ENCODE measurements at places on chromosomes 3 and 15.
A peak's percentile ranks its signal among the peaks of the same experiment; 100 is the strongest.

GRCh38 chr3:141950572-141951493 lies 74.4 kb downstream of the ATP1B3 start:
- DNase-seq, result no peak

DNA sequence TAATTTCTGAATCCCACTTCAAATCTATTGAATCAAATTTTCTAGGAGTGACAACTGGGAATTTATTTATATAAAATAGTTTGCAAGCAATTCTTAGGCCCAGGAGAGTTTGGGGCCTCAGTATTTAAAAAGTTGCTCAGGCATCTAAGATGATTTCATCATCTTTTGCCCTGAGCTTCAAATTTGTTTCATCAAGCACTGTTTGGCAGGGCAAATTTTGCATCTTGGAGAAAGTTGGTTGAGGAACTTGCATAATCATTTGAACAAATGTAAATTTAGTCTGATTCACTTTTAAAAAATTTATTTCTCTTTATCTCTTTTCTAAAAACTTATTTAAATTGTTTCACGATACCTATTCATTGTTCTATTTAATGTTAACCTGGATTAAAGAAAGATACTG lies 702.8 kb downstream of the SI start:
- DNase-seq, result no peak

GRCh38 chr15:73240866-73241499 lies 127.8 kb downstream of the HCN4 start:
- DNase-seq, result peak; percentile 80

DNA sequence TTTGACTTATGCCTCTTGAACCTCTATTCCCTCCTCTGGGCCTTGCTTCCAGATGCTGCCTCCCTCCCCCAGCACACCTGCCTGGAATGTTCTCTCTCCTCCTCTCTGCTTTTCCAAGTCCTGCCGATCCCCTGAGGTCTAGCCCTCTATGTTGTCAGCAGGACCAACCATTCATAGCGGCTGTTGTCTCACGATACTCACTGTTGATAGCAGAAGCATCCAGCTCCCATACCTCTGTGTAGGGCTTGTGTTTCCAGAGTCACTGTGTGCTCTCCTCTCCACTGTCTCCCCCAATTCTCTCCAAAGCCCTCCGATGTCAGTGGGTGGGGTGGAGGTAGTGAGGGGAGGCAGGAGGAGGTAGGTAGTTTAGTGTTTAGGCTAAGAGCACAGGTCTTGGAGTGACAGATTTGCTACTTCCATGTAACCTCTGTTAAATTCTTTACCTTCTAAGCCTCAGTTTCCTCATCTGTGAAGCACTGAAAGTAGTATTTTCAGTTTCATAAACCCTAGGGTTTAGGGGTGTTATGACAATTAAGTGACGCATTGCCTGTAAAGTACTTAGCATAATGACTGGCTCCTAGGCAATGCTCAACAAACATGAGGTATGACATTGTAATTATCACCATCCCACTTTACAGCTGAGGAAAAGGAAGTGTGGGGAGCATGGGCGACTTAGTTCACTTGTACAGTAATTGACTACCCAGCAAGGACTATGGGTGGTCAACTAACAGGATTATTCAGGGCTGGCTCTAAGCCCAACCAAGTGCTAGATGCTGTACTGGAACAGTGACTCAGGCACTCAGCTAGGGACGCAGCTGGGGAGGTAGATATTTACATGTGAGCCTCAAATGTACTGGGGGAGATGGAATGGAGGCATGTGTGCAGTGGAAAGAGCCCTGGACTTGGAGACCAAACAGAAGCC lies 122.8 kb downstream of the CACNA1D start:
- no peak for DNase-seq

DNA sequence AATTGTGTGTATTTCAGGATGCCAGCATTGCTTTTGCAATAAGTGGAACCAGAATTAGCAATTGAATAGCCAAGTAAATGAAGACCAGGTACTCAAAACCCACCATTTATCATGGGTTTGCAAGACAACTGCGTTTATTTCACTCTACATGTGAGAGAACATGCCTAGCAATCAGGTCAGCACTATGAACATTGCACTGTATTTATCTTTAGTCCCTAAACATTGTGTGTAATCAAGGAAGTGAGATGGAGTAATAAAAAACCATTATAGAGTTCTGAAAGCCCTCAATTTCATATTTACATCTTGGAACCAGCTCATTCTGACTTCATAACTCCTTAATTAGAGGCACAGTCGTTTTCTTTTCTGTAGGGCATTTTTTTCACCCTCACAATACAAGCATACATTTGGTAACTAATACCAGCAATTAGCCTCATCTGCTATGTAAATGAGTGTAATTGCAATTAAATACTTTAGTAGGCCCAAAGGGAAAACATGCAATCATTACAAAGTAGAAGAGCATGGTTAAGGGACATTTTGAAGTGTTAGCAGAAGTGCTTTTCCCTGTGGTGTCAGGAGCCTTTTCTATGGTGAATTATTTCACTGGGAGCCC lies 153.1 kb upstream of the DPH6 start:
- DNase-seq, result no peak

DNA sequence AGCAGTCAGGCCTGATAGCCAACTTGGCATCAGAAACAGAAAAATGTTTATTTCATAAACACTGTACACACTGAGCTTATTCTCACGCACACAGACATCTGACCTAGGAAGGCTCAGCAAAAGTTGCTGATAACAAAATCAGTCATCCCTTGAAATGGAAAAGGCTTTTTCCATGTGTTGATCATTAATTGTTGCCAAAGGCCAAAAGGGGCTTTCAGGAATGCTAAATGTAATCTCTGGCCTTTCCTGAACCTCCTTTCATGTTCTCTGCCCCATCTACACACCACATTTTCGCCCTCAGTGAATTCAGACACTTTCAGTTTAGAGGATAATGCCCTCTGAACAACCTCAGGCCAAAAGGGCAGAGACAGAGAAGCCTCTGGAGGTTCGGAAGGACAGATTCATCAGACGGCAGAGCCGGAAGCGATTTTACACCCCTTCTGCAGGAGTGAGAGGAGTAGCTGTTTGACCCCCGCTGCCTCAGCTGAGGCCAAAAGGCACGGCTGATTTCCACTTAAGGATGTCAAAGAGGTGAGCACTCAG lies 14.5 kb downstream of the RTP4 start:
- no peak for DNase-seq

DNA sequence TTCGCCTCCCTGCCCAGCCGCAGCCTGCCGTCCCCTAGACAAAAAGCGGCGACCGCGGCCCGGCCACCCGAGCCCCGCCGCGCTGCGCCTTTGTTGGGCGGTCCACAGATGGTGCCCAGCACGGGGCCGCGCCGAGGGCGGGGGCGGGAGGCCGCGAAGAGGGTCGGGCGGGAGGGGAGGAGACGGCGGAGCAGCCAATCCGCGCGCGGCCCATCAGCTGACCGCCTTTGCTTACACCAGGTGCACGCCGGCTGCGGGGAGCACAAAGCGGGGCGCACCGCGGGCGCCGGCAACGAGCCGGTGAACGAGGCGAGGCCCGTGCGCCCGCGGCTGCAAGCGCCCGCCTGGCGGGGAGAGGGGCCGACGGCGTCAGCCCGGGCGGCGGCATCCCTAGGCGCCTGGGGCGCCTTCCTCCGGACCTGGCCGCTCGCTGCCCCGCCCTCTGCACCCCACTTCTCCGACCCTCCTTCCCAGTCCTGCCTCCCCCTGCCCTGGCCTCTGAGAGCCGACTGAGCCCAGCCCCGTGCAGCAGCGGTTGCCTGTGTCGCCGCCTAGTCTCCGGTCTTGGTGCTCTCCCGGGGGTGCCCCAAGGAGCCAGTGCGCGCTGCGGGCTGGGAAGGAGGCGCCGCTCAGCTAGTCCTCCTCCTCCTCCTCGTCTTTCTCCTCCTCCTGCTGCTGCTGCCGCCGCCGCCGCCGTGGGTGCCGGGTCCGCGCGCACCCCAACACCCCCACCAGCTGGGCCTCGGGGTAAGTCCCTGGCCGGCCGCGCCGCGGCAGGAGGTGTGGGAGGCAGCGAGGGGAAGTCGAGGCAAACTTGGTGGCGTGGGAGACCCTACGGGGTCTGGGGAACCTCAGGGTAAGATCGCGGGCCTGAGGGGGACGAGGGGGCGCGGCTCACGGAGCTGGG lies at the start of gene LRRN1:
Gene LRRN1, plus strand, starts transcription at position 259 of the 907 bp plus-strand sequence. CDS start 45,211 bp downstream, outside the sequence.
- DNase-seq, result peak; percentile 33

GRCh38 chr15:43948691-43949325 lies 122.0 kb downstream of the WDR76 start:
- no peak for DNase-seq

Data from Jurkat, Clone E6-1 (cell line).